HT-29 (cell line): ENCODE measurements at places on chromosomes 12 and 14.

GRCh38 chr12:125247477-125247876 is 182.2 kb downstream of the AACS start:
- no peak for DNase-seq

DNA sequence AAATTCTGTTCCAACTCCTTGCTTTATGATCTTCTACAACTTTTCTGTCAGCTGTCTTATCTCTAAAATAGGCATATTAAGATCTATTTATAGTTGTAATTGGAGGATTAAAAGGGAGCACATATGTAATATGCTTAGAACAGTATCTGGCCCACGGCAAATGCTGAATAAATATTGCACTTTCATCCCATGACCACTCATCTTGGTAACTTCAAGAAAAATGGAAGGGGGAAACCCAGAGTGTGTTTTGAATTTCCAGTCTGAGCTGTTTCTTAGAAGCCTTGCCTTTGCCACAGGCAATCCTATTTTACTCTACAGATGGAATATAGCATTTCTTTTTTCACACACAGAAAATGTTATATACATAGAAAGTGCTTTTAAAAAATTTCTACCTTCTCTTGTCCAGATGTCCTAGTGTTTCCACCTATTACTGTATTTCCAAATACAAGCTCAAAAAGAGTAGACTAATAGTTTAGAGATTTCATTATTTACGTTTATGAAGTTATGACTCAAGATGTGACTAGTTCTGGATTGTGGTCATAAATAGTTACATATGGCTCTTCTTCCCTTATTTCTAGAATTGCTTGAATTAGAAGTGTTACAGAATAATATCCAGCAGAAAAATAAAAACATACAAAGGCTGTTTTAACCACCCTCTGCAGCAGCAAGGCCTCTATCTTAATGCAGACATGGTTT is 6.2 kb upstream of the STXBP6 start:
- no peak for DNase-seq

DNA sequence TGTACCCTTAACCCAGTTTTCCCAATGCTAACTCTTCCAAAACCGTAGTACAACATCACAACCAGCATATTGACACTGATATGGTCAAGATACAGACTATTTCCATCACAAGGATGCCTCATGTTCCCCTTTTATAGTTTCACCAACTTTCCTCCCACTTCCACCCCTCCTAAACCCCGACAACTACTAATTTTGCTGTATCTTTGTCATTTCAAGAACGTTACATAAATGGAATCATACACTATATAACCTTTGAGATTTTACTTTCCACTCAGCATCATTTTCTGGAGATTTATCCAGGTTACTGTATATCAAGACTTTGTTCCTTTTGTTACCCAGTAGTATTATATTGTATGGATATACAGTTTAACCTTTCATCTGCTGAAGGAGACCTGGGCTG is 88.9 kb downstream of the MED13L start:
- DNase-seq = no peak

DNA sequence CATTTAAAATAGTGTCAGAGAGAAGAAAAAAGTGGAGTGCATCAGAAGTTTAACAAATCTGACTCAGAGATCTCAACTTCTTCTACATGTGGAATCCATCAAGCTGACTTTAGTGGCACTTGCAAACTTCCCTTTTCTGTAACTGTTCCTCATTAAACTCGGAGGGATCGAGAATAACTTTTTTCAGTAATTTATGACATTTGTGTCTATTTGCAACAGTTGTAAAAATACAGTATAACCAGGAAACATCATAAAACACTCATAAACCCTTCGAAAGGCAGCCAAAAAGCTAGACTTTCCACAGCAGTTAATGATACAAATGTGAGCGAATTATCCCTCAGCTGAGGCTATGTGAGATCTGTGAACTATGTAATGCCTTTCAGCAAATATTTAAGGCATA is 1936.8 kb upstream of the SEL1L start:
- no peak for DNase-seq

DNA sequence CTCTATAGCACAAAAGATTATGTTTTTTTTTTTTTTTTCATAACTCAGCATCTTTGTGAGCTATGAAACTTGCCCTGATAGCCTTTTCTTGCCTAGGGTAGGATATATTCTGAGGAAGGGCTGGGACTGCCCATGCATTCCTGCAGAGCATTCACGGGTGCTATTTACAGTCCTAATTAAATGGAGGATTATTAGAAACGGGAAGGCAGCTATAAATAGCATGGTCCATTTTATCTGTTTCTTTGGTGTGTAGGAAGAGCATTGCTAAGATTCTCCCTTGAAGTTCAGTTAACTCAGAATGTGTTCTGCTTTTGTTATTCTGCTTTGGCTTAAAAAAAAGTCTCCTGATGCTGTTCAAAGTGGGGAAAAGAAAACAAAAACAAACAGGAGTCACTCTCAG is 630.9 kb downstream of the DIO2 start:
- no peak for DNase-seq

GRCh38 chr14:37720131-37720530 is 124.7 kb downstream of the TTC6 start:
- DNase-seq = no peak

DNA sequence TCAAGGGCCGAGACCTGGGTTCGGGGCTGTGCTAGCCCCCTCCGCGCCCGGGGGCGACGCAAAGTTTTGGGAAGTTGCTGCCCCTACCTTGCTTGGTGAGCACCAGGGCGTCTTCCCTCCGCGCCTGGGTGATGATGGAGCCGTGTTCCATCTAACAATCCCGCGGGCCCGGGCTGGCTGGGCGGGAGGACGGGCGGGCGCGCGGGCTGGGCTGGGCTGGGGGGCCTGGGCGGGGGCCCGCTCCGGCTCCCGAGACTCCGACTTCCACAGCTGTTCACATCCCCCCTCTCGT is 298 bp downstream of the CTDSP2 start:
- no peak for DNase-seq

DNA sequence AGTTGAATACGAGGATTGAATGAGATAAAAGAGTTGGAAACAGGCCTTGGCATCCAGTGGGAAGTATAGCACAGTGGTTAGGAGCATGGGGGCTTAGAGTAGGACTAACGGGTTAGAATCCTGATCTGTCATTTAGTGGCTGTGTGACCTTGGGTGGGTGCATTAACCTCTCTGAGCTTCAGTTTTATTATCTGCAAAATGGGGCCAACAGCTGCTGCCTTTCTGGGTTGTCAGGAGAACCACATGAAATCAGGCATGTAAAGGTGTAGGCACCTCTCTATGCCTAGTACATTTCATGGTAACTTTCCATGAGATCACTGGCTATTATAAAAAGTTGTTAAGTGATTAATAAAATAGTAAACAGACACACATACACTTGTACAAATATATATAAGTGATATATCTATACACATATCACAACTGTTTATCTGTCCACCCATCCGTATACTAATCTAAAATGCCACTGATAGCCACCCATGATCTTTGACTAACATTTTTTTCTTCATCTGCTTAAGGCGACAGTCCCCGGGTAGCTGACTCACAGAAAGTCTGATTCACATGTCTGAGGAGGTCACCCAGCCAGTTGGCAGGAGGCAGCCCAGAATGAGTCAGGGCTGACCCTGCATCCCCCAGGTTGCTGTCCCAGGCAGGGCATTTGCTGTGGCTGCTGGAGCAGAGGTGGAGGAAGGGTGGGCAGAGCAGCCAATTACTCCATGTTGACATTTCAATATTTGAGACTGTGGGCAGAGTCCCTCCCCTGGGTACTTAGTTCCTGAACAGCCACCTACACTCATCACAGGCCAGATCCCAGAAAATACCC is 125.6 kb upstream of the NOS1 start:
- no peak for DNase-seq

DNA sequence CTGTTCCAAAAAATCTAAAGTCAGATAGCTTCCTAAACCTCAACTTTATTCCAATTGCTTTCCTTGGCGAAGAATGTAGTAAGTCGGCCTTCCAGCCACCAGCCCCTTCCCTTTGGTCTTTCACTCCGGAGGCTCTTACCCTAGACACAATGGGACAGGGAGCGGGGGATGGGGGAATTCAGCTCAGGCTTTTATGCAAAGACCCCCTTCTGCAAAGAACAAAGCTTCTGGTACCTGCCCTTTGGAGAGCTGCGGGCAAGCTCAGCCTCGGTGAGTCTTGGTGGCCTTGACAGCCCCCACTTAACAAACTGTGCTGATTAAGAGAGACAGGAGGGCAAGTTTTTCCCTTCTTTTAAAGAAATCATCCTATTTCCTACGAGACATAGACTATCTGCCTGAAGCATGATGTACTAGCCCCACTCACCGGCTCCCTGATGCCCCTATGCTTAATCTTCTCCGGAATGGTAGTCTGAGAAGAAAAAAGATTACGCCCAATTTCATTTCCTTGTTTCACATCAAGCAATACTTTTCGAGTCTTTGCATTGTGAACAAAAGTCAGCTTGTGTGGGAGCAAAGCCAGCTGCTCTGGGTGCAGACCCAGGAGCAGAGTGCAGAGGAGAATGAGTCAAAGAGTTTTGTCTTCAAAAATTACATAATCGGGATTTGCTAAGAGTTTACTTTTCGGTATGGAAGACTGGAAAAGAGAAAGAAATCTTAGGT is 1.5 kb upstream of the NANOG start:
- DNase-seq = no peak

DNA sequence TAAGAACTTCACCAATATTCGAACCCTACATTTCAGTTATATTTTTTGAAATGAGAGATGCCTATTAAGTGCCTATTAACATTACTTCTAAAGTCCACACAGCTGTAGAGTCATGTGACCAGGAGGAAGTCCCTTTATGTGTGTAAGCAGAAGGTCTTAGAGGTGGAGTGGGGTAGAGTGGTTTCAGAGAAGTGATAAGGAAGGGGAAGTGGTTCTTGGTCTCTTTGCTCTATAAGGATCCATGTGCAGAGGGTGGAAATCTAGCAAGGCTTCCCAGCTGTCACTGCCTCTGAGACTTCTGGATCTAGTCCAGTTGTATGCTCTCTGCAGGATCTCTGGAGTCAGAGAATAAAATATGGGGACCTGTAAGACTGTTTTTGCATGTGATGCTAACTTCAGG is 673.9 kb downstream of the FLRT2 start:
- no peak for DNase-seq

GRCh38 chr12:87112571-87113345 is 856.6 kb upstream of the MGAT4C start:
- DNase-seq = no peak

DNA sequence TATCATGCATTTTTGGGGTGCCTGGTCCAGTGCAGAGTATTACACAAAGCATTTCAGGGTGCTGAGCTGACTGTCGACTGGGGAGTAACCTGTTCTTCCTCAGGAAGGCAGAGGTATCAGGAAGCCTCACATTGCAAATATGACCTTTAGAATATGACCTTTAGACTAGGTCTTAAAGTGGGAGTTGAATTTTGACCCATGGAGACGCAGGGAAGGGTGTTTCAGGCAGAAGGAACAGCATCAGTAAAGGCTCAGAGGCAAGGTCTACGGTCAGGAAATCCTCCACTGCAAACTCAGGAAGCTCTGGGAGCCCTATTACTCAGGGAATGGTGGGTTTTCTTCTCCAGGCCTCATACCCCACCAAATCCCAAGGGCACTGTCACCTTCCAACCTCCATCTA is 11.3 kb downstream of the HNF1A start:
- DNase-seq = no peak
